Right ventricle myocardium superior (tissue), 1 donor: ENCODE measurements at places on chromosomes 2 and 18.

DNA sequence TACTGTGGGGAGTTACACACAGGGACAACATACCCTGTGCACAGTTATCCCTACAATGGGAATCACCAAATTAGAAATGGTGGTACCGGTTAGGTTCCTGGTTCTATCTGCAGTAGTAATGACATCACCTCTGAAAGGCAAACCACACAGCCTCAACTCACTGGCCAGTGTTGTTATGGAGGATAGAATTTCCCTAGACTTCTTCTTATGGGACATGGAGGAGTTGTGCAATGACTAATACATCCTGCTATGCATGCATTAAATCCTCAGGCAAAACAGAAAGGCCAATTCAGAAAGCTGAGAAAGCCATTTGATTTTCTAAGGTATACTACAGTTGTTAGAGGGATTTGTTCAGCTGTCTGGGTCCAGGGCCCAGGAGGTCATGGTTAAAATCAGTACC is 439.3 kb downstream of the TMX3 start:
- no peak for DNase-seq

GRCh38 chr2:231692847-231693246 is 15.5 kb upstream of the PTMA start:
- DNase-seq = no peak

DNA sequence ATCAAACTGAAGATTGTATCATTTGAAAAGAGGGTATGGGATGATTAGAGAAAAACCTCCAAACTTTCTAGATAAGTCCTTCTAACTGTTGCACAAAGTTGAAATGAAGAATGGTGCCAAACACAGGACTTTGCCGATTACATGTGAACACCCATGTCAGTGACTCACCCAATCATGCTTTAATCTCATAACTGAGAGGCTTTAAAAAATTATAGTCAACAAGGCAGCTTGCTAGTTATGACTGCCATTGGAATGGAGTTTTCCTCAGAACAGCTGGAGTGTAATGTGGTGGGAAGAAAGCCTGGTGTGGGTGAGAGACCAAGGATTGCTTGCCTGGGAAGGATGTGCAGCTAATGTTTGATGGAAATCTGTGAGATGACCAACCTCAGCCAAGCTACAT is 98.2 kb upstream of the ALPP start:
- no peak for DNase-seq

DNA sequence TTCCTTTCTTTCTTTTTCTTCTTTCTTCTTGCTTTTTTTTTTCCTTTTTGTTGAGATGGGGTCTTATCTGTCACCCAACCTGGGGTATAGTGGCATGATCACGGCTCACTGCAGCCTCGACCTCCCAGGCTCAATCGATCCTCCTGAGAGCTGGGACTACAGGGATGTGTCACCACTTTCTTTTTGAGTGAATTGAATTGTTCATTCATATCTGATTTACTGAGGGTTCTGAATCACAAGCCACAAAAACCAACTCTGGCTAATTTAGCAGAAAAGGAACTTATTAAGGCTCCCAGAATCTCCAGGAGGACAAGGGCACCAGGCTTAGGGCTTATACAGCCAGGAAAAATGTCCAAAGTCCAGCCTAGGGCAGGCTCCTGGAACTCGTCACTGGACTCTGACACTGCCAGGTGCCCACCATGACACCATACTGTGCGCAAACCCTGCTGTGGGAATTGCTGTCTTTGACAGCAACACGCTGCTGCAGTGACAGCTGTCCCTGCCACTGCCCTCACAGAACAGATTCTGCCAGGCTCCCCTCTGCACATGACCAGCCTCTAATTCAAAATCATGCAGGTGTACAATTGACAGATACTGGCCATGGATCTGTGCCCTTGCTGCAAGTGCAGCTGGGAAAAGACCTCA is 42.9 kb upstream of the EML6 start:
- no peak for DNase-seq

DNA sequence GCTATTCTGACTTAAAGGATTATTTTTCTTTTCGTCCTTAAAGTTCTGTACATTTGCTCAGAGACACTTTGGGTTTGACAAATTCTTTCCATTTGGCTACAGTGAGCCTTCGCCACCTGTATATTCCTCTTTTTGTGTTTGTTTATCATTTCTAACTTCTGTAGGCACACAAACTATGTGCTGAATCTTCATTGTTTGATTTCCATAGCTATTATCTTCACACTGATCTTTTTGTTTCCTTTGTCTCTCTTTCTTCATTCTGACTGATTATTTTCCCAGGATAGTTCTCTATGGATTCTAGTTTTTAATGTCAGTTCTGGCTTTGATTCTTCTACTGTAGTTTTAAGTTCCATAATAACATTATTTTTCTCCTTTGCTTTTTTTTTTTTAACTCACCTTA is 350.2 kb downstream of the ZNF521 start:
- no peak for DNase-seq

DNA sequence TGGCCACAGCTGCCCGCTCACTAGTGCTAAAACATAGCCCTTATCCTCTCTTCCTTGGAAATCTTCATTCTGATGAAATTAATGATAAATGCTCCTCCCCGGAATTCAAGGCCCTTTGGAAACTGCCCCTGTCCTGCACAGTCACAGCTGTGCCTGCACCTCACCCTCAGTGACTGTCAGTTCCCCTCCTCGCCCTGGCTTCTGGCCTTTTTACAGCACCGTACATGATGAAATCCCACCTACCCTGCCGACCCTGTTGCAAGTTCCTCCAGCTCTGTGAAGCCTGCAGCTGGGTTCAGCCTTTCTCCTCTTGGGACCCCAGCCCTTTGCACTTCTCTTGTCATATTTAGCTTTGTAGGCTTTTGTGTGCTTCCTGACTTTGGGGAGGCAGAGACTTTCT is 48.4 kb downstream of the DCDC2C start:
- no peak for DNase-seq
